NCI-H1105 treated with DMSO at 0.1 percent for 48 hours (cell line): ENCODE measurements at places on chromosomes 7 and 10.

DNA sequence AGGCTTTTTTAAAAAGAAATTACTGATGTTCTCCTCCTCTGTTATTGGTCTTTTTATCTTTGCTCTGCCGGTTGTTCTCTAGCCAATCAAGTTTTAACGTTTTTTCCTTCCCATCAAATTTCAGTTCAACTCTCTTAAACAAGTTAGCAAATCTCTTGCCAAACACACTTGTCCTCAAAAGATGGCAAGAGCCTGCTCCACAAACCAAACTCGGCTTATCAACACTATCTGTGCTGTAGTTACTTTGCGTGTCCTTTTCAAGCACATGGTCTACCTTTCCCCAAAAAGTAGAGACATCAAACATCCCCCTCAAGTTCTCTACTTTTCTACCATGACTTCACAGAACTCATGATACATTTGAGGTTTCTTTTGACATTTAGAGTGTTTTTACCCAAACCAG is 71.3 kb downstream of the OSBPL3 start:
- DNase-seq: no peak

GRCh38 chr10:98457721-98458120 is 11.0 kb upstream of the HPS1 start:
- no peak for DNase-seq

DNA sequence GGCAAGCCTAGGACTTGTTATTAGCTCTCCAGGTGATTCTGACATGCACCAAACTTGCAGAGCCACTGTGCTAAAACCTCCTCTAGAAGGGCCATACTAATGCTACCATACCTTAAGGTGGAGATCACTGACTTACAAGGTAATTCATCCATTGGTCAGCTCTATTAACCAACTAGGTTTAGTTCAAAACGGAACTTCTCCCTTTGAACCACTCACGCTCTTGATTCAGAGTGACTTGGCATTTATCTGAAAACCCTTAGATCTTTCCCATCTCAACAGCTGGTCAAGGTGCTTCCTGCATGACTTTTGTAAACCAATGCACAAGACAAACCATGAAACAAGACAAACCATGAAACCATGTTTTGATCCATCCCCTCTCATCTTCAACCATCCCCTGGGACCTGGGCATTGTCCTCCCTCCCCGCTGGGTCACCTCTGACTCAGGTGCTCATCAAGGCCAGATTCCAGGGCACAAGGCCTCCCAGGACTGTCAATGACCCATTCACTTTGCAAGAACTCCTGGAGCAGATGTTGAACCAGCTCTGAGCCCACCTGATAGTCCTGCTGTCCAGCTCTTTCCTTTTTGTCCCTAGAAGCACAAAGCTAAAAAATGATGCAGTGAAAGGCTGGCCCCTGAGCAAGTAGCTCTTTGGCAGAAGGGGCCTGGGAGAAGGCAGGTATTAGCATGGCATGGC is 18.8 kb downstream of the IMPDH1 start:
- DNase-seq: no peak

DNA sequence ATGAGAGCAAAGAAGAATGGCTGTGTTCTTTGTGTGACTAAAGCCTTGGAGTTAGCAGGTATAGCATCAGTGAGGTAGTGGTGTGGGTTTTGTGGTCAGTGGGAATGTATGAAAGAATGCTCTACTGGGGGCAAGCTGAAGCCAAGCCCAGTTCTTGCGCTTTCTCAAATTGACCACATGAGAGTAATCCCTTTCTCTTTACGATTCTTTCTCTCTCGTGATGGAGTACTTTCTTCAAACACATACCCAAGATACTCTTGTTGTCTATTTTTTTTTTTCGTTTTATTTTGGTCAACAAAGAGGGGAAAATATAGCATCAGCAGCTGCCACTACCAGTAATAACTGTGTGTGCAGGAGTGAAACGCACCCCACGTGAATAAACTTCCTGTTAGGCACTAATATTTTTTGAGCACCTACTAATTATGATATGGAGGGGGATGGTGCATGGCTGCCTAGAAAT is 8.4 kb upstream of the PANK1 start:
- DNase-seq: no peak

DNA sequence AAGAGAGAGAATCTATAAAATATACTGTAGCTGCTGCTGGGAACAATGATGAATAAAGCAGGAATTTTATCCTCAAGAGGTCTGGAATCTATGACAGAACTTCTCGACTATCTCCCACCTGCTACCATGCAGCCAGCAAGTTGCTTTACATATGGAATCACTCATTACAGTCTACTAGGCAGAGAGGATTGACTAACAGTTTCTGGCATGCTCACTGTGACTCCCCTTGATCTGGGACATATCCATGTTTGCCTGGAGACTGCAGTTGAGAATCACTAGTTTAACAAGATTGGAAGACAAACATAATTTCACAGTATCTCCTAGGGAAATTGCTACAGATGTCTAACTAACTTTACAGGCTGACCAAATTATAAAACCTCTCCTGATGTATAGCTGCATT is 13.3 kb downstream of the GPR37 start:
- DNase-seq: no peak

- DNase-seq: no peak
These were observed 2.9 kb downstream of the PLXNA4 start for GRCh38 chr7:132573251-132573955.

GRCh38 chr7:116515584-116515983 is 9.3 kb upstream of the CAV1 start:
- DNase-seq: no peak

- DNase-seq: no peak
These were observed 22.5 kb downstream of the CAV1 start for GRCh38 chr7:116547347-116547746.

DNA sequence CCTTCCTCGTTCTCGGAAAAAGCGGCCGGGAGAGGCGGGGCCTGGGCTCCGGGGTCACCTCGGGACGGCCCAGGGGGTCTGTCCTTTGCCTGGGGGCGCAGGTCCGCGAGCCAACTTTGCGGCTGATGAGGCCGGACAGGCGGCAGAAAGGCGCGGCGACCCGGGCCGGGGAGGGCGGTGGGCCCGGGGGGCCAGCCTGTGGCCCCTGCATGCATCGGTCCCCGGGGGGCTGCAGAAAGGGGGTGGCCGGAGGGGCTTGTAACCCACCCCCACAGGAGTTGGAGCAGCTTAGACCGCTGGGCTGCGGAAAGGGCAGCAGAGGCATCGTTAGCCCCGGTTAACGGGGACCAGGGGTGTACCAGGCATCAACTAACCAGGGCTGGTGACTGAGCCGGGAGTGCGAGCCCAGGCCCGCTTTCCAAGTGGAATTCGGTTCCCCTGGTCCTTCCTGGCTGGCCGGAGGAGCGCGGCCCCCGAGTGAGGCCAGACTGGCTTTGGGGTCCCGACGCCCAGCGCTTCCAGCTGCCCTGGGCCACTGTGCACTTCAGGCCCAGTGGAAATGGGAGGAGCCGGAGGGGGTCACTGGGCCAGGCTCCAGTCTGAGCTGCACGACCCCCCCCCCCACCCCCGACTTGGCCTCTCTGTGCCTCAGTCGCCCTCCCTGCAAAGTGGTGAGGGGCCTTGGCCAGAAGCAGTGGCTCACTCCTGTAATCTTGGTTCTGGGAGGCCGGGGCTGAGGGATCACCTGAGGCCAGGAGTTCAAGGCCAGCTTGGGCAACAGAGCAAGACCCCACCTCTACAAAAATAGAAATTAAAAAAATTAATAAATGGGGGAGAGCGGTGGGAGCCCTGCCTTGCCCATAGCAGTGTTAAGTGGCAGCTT is 919 bp downstream of the SLC29A4 start:
- DNase-seq: no peak

DNA sequence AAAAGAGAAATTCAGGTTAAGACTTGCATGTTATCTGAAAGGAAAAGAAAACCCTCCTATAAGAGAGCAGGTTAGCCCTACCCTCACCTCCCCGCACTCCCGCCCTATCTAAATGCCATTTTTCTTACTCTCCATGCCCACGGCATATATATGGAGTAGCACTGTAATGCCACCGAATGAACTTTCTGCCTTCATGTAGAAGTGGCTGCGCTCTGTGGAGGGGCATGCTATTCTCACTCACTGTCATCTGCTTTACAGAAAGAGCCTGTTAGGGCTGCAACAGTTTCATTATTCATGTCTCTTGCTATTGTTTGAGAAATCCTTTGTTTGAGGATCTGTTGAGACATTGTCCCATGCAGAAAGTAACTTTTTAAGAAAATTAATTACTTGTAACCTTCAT is 1190.6 kb downstream of the SORCS1 start:
- DNase-seq: no peak

GRCh38 chr7:74587435-74588126 is 69.9 kb upstream of the GTF2I start:
- DNase-seq: no peak

DNA sequence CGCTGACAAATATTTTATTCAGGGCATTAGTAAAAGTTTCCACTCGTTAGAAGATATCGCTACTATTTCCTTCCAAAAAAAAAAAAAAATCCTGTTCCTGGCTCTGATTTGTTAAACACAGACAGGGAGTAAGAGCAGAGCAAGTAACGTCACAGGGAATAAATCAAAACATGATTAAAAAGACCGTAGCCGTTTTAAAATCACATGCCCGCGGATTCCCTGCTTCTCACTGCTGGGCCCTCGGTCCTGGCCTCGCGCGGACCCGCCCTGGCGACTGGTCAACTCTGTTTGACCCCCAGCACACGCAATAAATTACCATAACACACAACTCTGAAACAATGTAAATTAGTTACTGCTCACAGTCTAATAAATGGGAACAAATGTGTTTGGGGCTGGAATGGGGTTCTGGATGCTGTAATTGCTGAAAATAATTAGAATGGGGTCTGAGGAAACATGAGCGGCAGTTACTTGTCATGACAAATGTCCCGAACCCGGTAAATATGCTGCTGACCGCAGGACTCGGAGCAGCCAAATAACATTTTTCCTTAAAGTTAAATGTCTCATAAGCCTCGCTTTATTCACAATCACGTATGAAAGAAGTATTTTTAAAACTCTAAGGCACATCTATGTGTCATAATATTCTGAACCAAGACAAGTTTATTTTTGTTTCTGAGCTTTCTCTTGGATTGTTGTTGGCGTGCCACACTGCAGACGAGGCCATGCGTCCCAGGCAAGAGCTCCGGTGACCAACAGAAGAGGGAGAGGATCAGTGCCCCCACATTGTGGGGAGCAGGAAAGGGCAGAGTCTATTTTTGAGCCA is 17.9 kb downstream of the EBF3 start:
- DNase-seq: no peak

DNA sequence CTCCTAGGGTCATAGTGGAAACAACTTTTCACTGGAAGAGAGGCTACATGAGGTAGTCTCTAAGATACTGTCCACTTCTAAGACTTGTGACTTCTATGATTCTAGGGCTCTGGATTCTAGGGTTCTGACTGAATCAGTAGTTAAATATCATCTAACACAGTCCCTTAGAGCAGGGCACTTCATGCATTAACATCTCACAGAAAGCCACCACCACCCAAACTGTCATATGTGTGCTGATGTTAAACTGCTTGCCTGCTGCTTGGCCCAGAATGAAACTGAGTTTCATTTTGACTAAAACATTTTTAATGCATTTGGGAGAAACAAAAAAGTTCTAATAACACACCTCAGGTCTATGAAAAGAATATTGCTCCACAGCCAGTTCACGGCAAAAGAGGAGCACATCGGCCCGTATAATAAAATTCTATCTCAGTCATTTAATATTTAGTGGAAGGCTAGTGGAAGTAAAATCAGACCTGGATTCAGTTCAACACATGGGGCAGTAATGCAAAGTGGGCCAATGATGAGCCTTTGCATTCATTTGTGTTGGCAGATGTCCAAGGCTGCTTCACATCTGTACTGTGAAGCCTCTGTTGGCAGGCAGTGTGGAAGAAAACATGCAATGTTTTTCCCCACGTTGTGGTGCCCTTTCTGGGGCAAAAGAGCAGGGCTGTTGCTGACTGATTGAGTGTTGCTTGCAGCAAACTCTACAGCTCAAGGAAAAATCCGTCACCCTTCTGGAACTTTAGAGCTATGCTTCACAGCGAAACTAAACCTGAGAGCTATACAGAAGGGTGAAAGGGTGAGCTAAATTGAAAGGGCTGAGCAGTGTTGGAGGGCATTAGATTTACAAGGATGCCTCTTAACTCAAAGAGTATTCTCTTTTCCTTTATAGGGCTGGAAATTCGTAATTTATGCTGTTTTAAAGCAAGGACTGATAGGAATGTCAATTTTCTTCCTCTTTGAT is 33.5 kb upstream of the AUTS2 start:
- DNase-seq: peak; percentile 84

DNA sequence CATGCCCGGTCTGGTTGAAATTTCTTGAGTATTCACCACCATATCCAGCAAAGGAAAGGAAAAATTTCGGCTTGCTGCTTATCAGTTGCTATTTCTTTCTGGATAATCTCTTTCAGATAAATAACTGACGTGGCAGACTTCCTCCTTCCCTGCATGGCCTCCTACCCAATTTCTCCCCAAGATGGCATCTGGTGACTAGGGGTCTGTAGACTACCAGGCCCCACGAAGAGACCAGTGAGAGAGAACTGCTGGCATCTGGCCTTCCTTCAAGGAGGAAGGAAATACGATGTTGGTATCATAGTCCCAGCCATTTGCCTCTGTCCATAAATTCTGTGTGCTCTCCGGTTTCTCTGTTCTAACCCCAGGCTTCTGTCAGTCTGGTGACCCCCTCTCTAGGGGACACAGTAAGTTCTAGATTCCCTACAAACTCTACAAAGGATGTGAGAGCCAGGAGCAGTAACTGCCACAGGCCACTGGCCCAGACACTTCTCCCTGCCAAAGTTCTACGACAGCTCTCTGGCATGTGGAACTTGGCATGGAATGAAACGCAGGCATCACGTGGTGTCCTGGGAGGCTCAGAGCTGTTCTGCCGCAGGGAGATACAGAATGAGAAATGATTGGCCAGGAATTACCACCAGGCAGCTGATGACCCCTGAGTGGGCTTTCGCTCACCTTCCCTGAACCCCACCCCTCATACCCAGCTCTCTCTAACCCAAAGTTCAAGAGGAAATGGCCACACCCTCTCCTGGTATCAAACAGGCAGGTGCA is 30.0 kb upstream of the MSRB2 start:
- no peak for DNase-seq

DNA sequence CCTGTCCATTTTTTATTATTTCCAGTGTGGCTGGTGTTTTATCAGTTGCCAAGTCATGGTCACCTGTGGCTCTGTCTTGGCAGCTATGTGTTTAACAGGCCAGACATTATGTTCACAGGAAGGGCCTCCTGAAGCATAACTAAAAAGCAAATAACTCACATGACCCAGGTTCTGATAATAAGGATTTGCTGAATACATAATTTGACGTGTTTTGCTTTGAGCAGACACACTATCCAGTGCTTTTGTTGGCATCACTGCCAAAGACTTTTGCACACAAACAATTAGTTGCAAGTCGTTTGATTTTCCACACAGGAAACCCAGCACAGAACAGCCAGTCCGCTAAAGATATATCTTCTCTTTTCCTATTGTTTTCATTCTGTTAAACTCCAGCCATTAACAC is 173.6 kb downstream of the ARL4A start:
- DNase-seq: no peak
